CD8-positive, alpha-beta memory T cell (primary cell): ENCODE measurements at places on chromosomes 2 and 18. TPM values are rescaled to one million over a fixed set of nuclear protein-coding genes. Genes with fewer than 3 reads are reported as not detected.

GRCh38 chr18:13451213-13451540, 232.6 kb downstream of the LDLRAD4 start:
- H3K27me3 ChIP-seq = no peaks in the 10 kb centered on the region
- DNase-seq = no peak
- no peaks in the 10 kb centered on the region for H3K36me3 ChIP-seq
- no peak overlapping the region for H3K27ac ChIP-seq
- peaks cover 10% of the 10 kb centered on the region for H3K4me1 ChIP-seq

GRCh38 chr2:119476301-119477112, 44.9 kb downstream of the TMEM37 start:
- H3K4me1 ChIP-seq = no peaks in the 10 kb centered on the region
- no peak overlapping the region for H3K27ac ChIP-seq
- DNase-seq = peak; percentile 11

- no peaks in the 10 kb centered on the region for H3K36me3 ChIP-seq
- peaks cover 84% of the 10 kb centered on the region for H3K4me1 ChIP-seq
Measured at GRCh38 chr2:105814291-105814940, 69.7 kb downstream of the NCK2 start.

DNA sequence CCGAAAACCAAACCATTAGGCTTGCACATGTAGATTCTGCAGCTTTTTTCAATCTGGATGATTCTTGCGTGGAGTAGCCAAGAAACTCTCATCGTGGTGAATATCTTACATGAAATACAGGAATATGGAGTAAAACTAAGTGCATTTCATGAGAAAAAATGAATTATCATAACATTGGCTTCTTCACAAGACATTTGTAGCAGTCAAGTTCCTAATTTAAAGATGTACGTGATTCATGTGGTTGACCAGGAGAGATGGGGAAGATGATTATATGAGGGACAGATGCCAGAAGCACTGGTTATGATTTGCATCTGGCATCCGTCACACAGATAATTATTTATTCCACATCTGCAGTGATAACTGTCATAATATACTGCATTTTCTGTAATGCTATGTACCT, 90.4 kb downstream of the ANTXR1 start:
- no peaks in the 10 kb centered on the region for H3K36me3 ChIP-seq
- H3K27ac ChIP-seq = no peak overlapping the region
- no peaks in the 10 kb centered on the region for H3K27me3 ChIP-seq
- no peak overlapping the region for H3K4me3 ChIP-seq
- no peaks in the 10 kb centered on the region for H3K4me1 ChIP-seq
- no peak for DNase-seq

GALNT14 gene
- 0.62 TPM for total RNA-seq

SERPINB10 gene
- total RNA-seq = not detected

PLCD4 gene
- total RNA-seq = not detected
